MG63 (cell line): ENCODE measurements at places on chromosomes 7 and 10.

DNA sequence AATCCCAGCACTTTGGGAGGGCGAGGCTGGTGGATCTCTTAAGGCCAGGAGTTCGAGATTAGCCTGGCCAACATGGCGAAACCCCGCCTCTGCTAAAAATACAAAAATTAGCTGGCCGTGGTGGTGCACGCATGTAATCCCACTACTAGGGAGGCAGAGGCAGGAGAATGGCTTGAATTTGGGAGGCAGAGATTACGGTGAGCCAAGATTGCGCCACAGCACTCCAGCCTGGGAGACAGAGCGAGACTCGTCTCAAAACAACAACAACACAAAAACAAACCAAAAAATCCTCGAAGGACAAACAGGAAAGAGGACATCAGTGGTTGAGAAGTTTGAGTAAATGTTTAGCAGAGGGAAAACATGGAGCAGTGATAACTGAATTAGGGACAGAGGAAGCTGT, 52.3 kb upstream of the FAM3C start:
- DNase-seq, result no peak

DNA sequence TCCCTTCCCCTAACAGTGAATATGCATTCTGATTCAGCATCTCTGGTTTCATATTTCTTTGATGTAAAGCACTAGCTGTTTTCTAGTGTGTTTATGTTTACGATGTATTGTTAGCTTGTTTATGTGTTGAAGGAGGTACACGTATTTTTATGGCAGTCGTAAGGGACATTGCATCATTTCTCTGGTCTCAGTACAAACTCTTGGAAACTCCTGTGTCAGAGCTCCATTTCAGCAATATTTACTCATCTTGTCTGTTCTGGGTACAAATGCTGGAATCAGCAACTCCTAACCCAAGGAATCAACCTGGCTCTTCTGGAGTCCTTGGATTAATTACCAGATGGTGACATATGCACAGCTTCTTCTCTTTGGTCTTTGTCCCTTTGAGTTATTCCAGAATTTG, 270.0 kb upstream of the PLXDC2 start:
- DNase-seq, result no peak

- peak; percentile 3 for DNase-seq
Observed at GRCh38 chr7:12921751-12922345, 234.4 kb downstream of the ARL4A start.

GRCh38 chr10:61120805-61121204, 176.8 kb upstream of the RHOBTB1 start:
- DNase-seq, result no peak

DNA sequence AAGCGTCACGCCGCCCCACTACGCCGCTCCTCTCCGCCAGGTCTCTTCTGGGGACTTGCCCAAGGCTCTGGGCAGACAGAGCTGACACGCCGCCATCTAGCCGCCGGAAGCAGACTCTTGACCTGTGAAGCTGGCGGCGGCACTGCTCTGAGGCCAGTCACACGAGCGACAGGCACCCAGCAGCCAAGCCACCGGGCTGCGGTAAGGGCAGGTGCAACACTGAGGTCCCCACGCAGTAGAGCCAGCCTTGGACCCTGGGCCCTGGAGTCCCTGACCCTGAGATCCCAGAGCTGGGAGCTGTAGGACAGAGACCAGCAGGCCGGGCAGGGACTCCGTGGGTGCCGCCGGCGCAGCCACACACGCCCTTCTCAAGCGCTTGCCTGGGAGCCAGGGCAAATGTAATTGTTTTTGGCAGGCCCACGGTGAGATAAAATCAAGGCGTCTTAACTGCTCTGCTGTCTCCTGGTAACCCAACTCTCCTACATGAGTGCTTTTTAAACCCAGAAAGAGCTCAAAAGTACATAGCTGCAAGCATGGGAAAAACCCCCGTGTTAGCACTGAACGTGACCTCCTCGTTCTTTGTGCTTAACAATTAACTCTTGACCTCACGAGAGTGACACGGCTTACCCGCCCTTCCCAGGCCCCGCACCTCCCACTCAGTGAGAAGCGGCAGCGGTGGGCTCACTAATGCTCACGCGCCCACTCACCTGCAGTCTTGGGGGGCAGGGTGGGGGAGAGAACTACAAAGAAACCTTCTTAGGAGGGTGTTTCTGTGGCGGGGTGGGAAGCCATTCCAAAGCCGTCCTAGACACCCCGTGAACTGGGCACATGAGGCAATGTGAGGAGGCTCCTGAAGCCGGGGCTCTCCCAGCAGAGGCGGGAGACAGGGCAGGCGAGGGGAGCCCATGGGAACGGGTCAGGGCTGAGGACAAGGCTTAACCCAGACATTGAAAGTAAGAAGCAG, 8.5 kb downstream of the GPER1 start:
- DNase-seq, result no peak

DNA sequence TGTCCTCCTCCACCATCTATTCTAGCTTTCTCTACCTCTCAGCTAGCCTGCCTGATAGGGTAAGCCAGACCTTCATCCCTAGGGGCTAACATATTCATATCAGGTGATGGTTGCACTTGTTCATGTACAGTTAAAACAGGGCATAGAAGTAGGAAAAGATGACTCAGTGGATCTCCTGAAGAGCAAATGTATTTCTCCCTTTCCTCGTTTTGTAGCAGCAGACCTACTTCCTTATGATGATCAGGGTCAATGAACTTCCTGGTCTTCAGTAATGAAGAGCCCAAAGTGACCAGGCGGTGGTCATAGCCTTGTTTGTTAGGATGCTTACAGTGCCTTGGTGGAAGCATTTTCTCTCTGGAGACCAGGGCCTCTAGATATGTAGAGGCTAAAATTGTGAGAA, 6.3 kb downstream of the LIPJ start:
- no peak for DNase-seq

- DNase-seq, result no peak
Observed at GRCh38 chr10:89055159-89055558, 64.6 kb downstream of the FAS start.
